Bone marrow (tissue), 2 donors: ENCODE measurements at places on chromosomes 3 and 15.
A peak's percentile ranks its signal among the peaks of the same experiment; 100 is the strongest.

DNA sequence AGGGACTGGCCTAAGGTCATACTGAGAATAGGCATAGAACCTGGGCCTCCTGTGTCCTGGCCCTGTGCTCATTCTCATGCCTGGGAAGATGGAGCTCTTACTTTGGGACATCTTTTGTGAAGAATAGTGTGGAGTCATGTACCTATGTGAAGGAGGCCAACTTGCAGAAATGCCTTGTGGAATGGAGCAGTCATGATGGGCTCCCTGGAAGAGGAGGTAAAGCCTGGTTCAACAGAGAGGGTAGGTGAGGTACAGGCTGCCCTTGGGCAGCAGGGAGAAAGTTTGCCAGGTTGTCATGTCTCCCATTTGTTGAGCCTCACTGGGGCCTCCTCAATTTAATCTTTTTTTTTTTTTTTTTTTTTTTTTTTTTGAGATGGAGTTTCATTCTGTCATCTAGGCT lies 18.1 kb downstream of the MAPKAPK3 start:
- no peak for DNase-seq

DNA sequence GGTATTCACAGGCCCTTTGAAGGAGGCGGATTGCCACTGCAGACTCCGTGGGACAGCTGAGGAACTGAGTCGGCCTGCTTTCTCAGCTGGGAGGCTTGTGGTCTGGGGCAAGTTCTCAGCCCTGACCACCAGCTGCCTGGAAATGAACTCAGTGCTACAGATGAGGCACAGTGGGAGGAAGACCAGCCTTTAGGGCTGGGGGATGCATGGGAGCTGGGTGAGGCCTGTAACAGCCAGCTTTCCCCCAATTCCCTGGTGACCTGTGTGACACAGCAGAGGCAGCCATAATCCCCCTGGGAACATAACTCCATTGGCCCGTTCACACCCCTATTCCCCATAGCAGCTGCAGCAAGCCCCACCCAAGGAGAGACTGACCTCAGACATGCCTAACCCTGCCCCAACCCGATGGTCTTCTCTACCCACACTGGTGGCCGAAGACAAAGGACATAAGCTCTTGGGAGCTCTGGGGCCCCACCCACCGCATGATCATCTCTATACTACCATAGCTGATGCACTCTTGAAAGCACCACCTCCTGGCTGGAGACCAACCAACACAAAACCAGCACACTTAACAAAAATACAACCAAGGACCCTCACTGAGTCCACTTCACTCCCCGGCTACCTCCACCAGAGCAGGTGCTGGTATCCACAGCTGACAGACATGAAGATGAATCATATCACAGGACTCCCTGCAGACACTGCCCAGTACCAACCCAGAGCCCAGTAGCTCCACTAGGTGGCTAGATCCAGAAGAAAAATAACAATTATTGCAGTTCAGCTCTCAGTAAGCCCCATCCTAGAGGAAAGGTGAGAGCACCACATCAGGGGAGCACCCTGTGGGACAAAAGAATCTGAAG lies 24.9 kb downstream of the ZMAT3 start:
- no peak for DNase-seq

GRCh38 chr3:195241592-195242355 lies 29.2 kb downstream of the XXYLT1 start:
- no peak for DNase-seq

GRCh38 chr3:157336252-157337009 lies 100.2 kb upstream of the PTX3 start:
- DNase-seq = no peak

GRCh38 chr3:27939521-27939920 lies 217.4 kb upstream of the EOMES start:
- no peak for DNase-seq

DNA sequence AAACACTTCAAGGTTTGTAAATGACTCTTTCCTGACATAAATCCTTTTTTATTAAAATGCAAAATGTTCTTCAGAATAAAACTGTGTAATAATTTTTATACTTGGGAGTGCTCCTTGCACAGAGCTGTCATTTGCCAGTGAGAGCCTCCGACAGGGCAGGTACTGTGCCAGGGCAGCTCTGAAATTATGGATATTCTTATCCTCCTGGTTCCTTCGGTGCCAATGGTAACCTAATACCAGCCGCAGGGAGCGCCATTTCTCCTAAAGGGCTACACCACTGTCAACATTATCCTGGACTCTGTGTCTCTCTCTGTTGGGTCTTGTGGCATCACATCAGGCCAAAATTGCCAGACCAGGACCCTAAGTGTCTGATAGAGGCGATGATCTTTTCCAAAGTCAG lies 33.0 kb downstream of the CHDH start:
- no peak for DNase-seq

- DNase-seq = no peak
Observed at GRCh38 chr3:119508172-119508845, 10.0 kb downstream of the TIMMDC1 start.

GRCh38 chr3:196055683-196056270 lies 26.1 kb downstream of the TFRC start:
- DNase-seq = no peak

- no peak for DNase-seq
Observed at GRCh38 chr3:141387516-141387915, 19.2 kb downstream of the ZBTB38 start.

GRCh38 chr3:187403768-187404288 lies 35.6 kb downstream of the RTP4 start:
- DNase-seq = no peak

- no peak for DNase-seq
Observed at GRCh38 chr15:53910236-53910849, 67.9 kb upstream of the UNC13C start.

DNA sequence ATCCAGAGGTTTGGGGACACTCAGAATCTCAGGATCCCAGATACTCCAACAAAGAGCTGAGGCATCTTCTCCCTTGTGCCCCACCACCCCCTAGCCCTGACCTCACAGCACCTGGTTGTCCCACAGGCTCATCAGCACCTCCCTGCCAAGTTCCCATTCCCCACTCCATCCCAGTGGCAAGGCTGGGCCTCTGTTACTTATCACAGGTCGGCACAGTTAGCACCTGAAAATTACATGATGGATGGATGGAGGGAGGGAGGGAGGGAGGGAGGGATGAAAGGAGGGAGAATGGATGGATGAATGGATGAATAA lies 12.8 kb downstream of the MYL3 start:
- no peak for DNase-seq

DNA sequence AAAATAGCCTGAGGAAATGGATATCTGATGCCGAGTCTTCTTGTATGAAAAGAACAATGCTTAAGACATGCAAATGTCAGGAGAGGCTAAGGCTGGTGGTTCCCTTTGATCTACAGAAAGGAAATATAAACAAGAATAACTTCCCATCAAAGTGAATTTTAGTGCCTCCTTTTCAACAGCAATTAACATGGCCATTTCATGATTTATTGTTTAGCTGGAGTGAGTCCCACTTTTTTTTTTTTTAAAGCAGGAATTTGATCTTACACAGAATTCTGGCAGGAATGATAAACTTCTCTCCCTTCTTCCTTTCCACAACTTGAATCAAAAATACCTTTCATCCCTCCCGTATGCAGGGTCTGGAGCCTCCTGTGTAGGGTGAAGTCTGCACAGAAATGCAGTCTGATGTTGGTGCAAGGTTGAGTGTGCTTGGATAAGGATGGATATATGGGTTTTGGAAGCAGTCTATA lies 287.0 kb downstream of the MEX3B start:
- no peak for DNase-seq

GRCh38 chr3:179416681-179417080 lies 34.6 kb downstream of the GNB4 start:
- no peak for DNase-seq

DNA sequence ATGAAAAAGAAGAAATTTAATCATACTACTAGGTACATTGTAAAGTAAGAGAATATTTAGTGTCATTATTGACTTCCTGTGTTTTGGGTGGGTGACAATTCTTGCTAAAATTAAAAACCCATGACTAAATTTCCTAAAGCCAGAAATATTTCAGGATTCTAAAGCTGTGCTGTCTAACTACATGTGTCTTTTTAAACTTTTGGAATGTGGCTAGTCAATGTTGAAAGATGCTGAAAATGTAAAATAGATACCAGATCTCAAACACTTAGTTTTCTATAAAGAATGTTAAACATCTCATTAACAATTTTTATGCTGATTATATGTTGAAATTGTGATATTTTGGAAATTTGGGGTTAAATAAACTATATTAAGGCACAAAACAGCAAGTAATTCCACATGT lies 308.9 kb upstream of the TMCO5A start:
- no peak for DNase-seq

GRCh38 chr3:138325990-138326389 lies 3.7 kb downstream of the NME9 start:
- no peak for DNase-seq

GRCh38 chr15:63870487-63871209 lies 36.9 kb upstream of the HERC1 start:
- no peak for DNase-seq

DNA sequence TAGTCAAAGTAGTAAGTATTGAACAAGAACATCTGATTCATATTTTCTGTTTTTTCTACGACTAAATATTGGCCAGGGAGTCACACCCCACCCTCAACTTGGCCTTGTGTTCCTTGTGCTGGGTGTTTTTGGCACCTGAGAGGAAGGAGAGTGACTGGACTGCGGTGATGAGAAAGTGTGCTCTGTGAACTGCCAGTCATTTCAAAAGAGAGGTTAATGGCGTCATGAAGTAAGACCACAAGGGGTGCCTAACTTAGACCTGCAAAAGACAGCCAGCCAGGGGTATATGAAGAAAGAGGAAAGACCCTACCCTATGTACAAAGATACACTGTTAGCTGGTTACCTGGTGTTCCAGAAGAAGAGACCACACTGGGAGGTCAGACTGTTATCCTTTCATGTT lies 58.4 kb upstream of the COL8A1 start:
- DNase-seq = no peak

GRCh38 chr3:180335050-180335449 lies 266.9 kb upstream of the TTC14 start:
- no peak for DNase-seq

DNA sequence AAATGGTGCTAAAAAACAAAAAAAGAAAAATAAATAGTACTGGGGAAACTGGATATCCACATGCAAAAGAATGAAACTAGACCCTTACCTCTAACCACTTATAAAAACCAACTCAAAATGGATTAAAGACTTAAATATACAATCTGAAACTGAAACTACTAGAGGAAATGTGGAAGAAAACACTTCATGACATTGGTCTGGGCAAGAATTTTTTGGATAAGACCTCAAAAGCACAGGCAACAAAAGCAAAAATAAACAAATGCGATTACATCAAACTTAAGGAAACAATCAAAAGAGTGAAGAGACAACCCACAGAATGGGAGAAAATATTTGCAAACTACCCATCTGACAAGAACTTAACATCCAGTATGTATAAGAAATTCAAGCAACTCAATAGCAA lies 6.4 kb downstream of the IFT57 start:
- DNase-seq = peak; percentile 49

DNA sequence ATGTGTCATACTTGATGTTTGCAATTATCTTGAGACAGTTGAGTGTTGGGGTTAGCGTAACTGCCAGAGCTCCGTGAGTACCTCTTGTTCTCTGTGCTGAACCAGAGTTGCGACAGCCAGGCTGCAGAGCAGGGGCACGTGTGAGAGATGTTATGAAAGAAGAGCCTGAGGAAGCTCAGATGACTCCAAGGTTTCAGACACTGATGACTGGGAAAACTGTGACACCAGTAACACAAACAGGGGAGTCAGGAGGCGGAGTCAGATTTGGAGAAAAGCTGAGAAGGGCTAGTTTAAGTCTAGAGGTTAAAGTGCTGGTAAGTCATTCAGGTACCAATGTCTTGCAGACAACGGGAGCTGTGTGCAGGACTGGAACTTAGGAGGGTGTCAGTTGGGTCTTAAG lies 45.0 kb downstream of the BLM start:
- DNase-seq = peak; percentile 27

DNA sequence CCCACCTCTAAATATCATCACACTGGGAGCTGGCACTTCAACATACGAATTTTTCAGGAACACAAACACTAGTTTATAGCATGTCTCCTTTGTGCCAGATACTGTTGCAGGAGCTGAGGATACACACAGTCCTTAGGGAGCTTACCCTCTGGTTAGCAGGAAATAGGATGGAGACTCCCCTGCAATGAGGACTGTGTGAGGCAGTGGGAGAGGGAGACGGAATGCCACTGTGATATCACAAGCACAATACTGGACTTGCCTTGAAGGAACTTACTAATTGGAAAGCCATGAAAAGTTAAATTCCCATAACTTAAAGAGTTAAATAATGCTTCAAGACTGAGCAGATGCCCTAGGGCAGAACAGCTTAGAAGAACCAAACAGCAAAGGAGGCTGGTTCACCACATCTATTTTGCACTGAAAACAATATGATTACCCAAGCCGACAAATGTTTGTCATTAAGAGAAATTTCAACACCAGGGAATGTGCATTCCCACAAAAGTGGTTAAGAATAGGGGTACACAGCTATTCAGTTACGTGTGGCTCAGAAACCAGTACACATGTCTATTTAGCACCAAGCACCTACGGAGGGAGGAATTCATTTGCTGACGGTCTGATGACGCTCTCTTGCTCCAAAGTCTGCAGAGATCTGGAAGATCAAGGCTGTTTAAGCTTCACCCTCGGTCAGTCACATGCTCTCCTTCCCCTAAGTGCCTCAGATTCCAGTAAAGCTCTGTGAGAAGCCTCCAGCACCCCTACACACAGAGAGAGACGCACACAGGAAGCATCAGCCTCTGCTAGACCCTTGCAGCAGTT lies 5.2 kb downstream of the TBC1D2B start:
- DNase-seq = no peak

DNA sequence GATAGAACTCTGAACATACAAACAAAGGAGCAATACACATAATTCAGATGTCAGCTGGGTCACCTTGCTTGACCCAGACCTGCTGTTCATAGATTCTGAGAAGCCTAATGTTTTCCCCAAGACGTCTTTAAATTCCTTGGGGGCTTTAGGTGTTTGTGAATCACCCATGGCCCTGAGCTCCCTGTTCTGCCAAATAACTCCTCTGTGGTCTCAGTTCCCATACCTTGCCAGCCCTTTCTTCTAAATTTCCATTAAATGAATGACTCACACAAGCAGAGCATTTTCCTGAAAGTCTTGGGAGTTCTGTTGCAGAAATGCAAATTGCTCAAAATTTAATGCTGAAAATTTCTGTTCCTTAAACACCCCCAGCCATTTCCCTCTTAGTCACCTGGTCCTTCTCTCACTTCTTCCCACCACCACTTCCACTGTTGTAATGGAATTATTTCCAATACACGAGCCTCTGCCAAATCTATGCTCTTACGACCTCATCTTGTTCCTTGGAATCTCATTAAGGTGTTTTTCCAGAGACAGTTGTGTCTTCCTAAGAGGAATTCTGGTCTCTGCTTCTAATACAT lies 33.4 kb upstream of the PSMD6 start:
- no peak for DNase-seq
